ENCODE measurements at places on chromosomes 7 and 10. TPM values are rescaled to one million over a fixed set of nuclear protein-coding genes. Genes with fewer than 3 reads are reported as not detected.

The PLEKHS1 gene
- polyA plus RNA-seq: 0.05 TPM

The BEND7 gene
- 1.9 TPM for polyA plus RNA-seq

The ECHDC3 gene
- 36.5 TPM for polyA plus RNA-seq

The SYPL1 gene
- polyA plus RNA-seq: 66.3 TPM

The SH2B2 gene
- 1.0 TPM for polyA plus RNA-seq

The SYNPO2L gene
- 10.9 TPM for polyA plus RNA-seq

Data from esophagus (tissue), 2 donors.